Fibroblast of skin of right biceps (primary cell): ENCODE measurements at places on chromosomes 7 and 10.

GRCh38 chr10:2786251-2786650 is 281.1 kb upstream of the PFKP start:
- DNase-seq, result no peak

DNA sequence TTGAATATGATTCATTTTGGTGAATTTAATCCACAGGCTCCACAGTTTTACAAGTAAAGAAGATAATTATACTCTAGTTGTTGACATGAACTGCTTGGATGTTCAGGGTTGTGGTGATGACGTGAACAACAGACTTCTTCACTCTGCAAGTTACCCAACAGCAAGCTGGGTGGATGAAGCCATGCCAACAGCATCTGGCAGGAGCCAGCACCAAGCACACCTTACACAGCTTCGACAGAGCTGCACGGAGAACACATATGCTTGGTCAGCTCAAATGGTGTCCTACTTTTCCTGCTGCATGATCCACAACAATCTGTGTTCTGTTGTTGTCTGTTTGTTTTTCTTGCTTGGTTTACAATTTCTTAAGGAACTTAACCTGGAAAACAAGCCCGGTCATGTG is 9.8 kb downstream of the NOD1 start:
- no peak for DNase-seq

- no peak for DNase-seq
Measured at GRCh38 chr7:22457471-22457870, 42.5 kb downstream of the STEAP1B start.

GRCh38 chr7:158947627-158948026 is 91.3 kb downstream of the DYNC2I1 start:
- DNase-seq, result no peak

- DNase-seq, result no peak
Measured at GRCh38 chr10:70896551-70896950, 8.2 kb upstream of the PCBD1 start.
